ENCODE measurements at places on chromosomes 7 and 10.

- no peak for DNase-seq
Measured at GRCh38 chr10:63005246-63005645, 127.9 kb upstream of the NRBF2 start.

DNA sequence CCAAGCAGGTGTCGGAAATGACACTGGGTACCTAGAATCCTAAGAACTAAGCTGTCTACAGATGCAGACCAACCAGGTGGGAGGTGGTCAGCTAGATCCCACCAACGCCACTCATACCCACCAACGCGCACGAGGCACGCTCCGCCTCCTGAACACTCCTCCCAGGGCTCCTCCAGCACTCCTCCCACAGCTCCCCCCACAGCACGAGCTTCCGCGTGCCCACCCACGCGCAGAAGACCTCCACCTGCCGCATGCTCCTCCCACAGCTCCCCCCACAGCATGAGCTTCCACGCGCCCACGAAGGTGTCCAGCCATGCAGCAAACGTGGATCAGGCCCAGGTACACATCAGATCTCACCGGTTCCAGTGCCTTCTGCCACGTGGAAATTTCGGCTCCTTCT lies 196.0 kb downstream of the MAD1L1 start:
- no peak for DNase-seq

- no peak for DNase-seq
Measured at GRCh38 chr10:10644008-10644646, 373.5 kb upstream of the CELF2 start.

GRCh38 chr7:5533821-5534367 lies 110.3 kb upstream of the TNRC18 start:
- DNase-seq, result no peak

- no peak for DNase-seq
Measured at GRCh38 chr10:28284126-28284525, 18.7 kb downstream of the MPP7 start.

DNA sequence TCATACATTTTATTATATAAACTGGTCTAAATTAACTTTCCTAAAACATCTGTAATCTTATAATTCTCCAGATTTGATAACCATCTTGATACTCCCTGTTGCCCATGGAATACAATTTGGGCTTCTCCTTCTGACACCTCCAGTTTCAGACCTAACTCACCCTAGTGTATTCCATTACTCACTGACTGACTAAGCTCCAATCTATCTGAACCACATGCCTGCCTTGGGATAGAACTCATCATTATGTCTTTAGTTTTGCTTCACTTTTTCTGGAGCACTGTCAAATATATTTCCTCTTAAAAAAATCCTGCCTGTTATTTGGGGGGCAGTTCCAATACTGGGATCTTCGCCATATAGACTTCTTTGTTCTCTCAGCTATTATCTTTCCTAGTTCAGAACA lies 4.9 kb upstream of the FOXP2 start:
- DNase-seq, result no peak

DNA sequence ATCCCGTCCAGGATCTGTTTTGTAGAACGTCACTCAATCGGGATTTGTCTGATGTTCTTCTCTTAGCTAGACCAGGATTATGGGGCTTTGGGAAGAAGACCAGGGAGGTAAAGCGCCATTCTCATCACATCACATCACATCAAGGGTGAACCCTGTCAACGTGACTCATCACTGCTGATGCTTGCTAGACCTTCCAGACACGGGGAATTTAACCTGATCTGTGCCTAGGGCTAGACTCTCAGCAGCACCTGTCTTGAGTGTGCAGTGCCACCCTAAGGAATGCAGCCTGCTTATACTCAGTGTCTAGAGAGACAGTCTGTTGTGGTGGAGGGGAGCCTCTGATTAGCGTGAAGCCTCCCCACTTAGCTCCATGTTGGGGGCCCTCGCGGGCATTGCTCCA lies 678.6 kb upstream of the FOXK1 start:
- no peak for DNase-seq

DNA sequence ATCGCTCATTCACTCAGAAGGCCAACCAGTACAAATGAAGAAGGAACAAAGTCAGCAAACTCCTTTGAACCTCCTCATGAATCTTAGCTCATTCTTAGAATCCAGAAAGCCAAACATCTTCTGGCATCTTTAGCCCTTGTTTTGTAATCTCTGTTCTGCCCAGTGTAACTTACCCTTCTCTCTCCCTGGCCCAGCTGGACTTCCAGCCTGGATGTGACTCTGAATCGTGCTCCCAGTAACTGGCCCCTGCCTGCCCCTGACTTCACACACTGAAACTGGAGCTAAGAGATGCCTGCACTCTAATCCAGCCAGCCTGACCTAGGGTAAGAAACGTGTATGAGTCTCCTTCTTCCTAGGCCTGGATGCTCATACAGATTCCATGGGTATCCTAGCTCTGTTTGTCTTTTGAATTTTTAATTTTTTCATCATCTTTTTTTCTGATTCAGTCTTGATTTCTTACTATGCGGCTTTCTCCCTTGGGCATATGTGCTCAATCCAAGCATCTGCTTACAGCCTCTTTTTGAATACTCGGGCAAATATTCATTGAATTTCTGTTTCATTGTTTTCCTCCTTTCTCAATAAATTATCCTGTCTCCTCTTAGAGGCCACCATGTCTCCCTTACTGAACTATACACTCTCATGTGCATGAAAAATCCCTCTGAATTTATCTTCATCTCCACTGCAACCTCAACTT lies 845.6 kb upstream of the AUTS2 start:
- no peak for DNase-seq

DNA sequence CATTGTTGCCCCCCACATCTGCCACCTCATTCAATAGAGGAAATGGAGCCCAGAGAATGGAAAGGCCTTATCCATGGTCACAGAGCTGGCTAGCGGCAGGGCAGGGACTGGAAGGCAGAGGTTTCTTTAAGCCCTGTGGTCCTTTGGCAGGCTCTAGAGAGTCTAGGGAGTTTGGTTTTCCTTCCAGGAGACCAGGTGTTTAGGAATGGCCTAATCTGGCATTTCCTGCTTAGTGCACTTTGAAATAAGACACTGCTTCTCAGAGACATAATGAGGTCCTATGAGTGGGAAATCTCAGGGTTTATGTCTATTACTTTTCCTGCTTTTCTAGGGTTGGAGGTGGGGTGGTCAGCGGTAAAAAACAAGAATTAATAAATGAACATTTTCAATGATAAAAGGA lies 6.1 kb downstream of the MARVELD1 start:
- no peak for DNase-seq

- DNase-seq, result no peak
Measured at GRCh38 chr7:135768467-135768866, 19.9 kb upstream of the FAM180A start.

DNA sequence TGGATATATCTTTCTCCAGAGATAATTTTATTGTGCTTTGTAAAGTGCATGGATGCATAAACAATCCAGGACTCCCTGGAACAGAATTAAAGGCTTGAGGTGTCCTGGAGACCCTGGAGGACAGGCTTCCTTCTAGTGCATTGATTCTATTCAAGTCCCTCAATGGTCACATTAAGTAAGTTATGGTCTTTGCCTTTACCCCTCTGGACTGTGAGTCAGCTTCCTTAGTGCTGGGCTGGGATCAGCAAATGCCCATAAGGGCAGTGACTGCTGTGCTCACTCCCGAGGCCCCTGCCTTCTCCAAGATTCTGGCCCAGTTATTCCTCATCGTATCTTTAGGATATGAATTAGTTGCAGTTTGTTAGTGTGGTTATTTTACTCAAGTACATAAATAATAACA lies 178.7 kb upstream of the PRSS58 start:
- no peak for DNase-seq

DNA sequence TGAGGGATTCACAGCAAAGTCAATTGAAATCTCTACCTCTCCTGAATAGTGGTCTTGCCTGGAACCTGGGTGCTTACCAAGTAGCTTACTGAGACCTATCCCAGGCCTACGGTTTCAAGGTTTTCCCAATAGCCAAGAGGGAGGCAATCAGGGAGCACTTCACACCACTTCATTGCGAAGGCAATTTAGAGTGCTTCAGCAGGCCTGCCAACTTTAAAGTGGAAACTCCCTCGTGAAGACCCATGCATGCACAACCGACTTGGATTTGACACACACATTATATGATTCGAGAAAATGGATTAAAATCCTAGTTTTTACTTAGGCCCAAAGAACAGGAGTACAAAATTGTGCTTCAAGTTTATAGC lies 51.5 kb upstream of the NOBOX start:
- DNase-seq, result no peak

DNA sequence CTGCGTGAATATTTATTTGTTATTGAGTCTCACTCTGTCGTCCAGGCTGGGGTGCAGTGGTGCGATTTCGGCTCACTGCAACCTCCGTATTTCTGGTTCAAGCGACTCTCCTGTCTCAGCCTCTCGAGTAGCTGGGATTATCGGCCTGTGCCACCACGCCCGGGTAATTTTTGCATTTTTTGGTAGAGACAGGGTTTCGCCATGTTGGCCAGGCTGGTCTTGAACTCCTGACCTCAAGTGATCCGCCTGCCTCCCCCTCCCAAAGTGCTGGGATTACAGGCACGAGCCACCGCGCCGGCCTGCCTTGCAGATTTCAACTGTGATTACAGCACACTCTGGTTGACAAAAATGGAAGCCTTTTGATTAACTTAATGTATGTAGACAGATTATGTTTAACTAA lies 730.0 kb upstream of the VSTM2A start:
- no peak for DNase-seq

DNA sequence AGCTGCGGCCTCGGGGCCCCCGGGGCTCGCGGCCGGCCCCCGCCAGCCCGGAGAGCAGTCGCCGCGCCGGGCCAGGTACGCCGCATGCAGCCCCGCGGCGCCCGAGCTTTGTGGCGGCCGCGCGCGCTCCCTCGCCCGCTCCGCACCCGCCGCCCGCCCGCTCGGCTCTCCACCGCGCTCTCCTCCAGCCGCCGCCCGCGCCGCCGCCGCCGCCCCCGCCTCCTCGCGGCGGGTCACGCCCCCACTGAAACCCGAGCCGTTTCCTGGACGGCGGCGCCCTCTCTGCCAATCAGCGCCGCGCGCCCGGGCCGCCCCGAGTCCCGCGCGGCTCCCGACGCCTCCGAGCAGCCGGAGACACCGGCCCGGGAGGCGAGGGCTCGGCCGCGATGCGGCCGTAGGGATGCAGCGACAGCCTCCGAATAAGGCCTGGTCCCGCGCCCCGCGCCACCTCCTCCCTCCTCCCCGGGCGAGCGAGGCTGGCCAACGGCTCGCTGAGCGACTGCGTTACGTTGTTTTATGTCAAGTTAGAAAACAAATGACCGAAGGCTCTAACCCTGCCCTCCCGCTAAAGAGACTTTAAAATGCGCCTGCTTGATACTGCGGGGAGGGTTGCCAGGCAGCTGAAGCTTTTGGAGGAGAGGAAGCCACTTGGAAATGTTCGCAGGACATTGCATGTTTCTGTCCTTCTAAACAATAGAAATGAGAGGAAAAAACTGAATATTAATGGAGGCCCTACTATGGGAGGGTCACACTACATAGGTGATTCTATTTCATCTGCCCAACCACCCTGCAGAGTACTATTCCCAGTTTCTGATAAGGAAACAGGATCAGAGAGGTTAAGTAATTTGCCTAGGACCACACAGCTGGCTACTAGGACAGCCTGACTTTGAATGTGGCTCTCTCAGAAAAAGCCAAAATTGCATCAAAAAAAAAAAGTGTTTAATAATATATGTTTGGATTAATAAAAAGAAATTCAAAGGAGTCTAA lies at the start of gene FGFR2:
TSS of gene FGFR2 (minus strand) at position 182 of the 987 bp plus-strand sequence. CDS start 4,627 bp downstream, outside the sequence.
- DNase-seq, result no peak

GRCh38 chr7:144036302-144036885 lies 12.4 kb upstream of the OR2A5 start:
- no peak for DNase-seq

DNA sequence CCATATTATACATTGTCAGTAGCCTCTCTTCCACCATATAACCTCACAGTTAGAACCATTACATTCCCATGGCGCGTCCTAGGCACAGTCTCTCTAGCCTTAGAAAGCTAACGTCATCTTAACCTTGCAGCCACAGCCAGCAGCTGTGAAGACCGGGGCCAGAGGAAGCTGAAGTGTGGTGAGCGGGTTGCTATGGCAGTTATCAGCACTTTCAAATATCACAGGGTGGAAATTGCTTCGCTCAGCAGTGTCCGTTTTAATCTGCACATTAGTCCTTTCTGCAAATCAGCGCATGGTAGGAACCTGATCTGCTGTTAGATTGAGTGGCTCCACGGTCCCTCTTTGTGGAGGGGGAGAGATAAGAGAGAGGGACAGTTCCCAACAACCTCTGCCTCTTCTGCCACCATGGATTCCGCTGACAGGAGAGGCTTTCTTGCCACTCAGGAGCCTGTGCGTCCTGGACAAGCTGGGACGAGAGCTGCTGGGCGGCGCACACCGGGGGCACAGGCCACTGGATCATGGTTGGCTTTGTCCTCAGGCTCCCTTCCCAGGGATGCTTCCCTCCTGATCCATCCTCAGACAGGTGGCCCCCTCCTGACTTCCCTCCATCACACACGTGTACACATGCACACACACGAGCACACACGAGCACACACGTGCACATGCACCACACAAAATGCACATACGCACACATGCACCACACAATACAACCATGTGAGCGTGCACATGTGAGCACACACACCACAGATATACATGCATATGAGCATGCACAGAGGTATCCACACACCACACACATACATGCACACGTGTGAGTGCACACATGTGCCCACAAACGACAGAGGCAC lies 93.8 kb downstream of the WDR37 start:
- no peak for DNase-seq

DNA sequence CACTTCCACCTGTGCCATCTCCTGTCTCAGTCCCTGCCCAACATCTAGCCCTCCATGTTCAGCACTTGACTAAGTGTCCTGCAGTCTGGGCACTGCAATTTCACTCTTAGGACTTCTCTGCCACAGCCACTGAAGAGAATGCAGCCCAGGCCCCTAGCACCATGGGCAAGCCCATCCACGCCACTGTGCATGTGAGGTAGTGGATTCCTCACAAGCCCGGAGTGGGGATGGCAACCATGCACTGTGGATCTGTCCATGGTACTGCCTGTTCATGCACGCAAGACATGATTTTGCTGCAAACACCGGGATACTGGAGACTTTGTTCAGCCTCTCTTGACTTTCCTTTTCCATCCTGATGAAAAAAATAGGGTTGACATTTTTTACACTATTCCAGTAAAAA lies 12.3 kb downstream of the DDC start:
- no peak for DNase-seq

- no peak for DNase-seq
Measured at GRCh38 chr10:17669185-17669872, 25.4 kb downstream of the STAM start.

GRCh38 chr7:47415318-47416212 lies 166.3 kb downstream of the TNS3 start:
- DNase-seq, result no peak

DNA sequence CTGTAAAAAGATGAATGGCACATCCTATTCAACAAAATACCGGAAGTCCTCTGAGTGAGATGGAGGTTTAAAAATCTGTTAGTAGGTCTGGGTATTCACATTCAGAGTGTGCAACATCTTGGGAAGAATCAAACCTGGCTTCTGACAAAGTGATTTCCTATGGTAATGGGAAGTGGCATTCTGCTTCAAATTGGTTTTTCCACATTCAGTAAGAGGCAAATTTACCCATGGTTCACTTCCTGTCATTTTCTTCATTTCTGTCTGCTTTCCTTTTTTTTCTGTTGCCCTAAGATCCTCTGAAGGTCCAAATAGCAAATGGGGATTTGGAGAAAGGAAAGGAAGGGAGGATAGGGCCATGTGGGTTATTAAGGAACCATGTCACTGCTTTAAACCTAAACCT lies 218.3 kb downstream of the DOCK4 start:
- DNase-seq, result no peak

GRCh38 chr10:35707642-35708425 lies 65.7 kb upstream of the FZD8 start:
- no peak for DNase-seq

GRCh38 chr7:42167206-42167605 lies 69.8 kb downstream of the GLI3 start:
- DNase-seq, result no peak

- no peak for DNase-seq
Measured at GRCh38 chr10:110268442-110268841, 36.3 kb downstream of the SMNDC1 start.

All from iPS DF 19.7 (cell line).